ENCODE measurements at places on chromosomes 1 and 21. TPM values are rescaled to one million over a fixed set of nuclear protein-coding genes. Genes with fewer than 3 reads are reported as not detected.

The TEKT2 gene
- total RNA-seq, result 0.08 TPM

The CFHR1 gene
- not detected for total RNA-seq

The LRRC39 gene
- not detected for total RNA-seq

The RERE gene
- 7.7 TPM for total RNA-seq

The CHI3L2 gene
- not detected for total RNA-seq

The LIN28A gene
- total RNA-seq, result not detected

The CLCA4 gene
- 0.15 TPM for total RNA-seq

The ST6GALNAC3 gene
- total RNA-seq, result 0.38 TPM

The ZNF593OS gene
- not detected for total RNA-seq

The OR2T2 gene
- not detected for total RNA-seq

The SPAG17 gene
- total RNA-seq, result 0.08 TPM
